ENCODE measurements at places on chromosomes 6 and 20.
A peak's percentile ranks its signal among the peaks of the same experiment; 100 is the strongest.

DNA sequence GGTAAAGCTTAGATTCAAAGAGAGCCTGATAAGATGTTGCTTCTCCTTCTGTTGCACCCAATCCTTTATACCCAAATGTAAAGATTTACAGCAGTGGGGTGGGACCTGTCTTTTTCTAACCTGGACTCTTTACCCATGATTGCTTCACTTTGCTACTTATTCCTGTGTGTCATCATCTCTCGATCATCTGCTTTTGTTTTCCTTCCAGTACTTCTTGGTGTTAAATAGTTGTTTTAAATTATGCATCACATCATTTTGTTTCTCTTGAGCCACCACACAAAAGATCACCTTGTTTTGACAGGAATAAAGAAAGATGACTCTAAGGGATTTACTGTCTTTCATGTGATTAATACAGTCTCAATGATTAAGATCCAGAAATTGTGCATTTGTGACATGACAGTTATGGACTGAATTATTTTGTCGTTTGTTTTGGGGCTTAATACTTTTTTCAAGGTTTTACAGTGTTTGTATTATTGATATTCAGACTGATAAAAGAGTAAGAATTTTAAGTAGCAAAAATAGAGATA, 123.1 kb downstream of the CDKAL1 start:
- DNase-seq = no peak

DNA sequence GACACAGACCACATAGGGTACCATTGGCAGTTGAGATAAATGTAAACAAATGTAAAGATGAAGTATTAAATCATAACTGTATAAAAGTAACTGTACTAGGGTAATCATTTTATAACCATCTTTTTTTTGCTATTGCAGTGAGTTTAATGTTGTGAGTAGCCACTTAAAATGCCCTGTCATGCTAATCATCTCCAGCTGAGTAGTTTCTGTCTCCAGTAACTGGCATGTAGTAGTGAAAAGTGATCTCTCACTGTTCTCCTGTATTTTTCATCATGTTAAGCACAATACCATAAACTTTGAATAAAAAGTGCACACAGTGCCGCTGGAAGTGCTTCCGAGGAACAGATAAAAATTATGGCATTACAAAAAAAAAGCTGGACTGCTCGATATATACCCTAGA, 45.0 kb upstream of the OPRM1 start:
- no peak for DNase-seq

DNA sequence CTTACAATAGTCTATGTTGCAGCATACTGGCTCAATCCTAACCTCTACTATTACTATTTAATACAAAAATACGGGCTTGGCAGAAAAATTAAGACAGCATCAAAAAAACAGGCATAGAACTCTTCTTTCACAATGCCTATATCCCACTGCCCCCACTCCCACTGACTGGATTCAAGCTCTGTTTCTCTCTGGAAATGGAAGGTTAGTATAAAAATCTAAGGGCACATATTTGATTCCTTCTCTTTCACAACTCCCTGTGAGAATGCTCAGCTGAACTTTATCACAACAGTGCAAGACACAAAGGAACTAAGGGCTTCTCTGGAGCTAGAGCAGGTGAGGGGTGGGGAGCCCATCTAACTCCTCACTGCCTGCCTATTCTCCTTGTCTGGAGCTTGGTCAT, 258.4 kb upstream of the FAM83B start:
- no peak for DNase-seq

DNA sequence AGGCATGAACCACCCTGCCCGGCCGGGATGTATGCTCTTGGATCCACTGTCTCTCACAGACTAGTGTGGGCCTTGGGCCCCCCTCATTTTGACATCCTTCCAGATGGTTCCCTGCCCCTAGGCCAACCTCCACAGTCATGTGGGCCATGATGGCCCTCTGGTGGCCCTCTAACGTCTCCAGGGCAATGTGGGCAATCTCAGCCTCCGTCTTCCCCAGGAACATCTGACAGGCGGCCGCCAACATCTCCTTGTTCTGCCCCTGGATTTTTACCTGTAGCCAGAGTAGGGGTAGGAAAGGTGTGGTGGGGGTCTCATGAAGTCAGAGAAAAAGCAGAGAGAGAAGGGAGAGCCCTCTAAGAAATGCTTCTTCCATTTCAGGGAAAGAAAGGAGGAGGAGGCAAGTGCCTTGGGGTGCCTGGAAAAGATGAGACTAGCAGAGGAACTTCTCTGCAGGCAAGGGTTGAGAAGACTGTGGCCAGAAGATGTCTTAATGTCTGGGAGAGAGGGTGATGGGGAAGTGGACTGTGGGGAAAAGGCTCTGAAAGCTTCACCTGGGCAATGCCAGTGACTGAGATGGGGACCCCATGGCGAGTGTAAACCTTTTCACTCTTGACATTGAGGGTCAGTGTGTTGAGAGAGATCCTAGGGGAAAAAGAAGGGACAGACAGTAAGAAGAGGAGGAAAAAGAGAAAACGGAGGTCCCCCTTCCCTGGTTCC, 1.3 kb downstream of the FLOT1 start:
- DNase-seq = no peak

GRCh38 chr6:30042476-30042875, 18.6 kb upstream of the POLR1H start:
- no peak for DNase-seq

GRCh38 chr6:39261751-39262150, 32.5 kb upstream of the KCNK5 start:
- DNase-seq = no peak

DNA sequence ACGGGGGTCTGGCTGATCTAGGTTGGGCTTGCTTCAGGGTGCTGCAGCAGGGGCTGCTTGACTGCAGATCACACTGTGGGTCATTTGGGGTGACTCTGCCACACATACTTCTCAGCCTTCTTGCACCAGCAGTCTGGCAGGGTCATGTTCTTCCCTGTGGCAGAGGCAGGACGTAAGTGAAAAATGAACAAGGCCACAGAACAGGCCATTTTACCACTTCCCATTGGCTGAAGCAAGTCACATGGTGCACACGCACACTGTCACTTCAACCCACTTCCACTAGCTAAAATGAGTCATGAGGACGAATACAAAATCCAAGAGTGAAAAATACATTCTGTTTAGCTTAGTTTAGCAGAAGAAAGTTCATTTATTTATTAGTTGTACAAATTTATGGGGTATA, 168.6 kb upstream of the GGTLC1 start:
- peak; percentile 49 for DNase-seq

- DNase-seq = peak; percentile 23
Measured at GRCh38 chr6:69985180-69985579, 118.8 kb downstream of the COL19A1 start.

DNA sequence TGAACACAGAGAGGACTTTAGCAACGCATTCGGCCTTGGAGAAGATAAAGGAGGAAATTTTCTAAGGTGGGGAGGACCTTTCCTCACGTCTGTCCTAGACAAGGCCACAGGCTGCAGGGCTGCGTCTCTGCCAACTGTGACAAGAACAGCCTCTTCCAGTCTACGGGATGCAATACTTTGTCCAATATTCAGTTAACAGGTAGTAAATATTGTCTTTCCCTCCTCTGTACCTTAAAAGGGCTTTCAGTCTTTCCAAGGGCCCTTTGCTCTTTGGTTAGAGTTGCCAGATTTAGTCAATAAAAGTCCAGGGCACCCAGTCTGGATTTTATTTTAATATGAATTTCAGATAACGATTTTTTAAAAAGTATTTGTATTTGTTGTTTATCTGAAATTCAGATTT, 78.2 kb downstream of the ELOVL4 start:
- no peak for DNase-seq

DNA sequence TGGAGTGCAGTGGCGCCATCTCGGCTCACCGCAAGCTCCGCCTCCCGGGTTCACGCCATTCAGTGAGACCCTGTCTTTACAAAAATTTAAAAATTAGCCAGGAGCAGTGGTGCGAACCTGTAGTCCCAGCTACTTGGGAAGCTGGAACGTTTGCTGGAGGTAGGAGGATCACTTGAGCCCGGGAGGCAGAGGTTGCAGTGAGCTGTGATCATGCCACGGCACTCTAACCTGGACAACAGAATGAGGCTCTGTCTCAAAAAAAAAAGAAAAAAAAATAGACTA, 5.7 kb upstream of the PARD6B start:
- no peak for DNase-seq

- no peak for DNase-seq
Measured at GRCh38 chr20:32368925-32369324, 10.8 kb downstream of the ASXL1 start.

DNA sequence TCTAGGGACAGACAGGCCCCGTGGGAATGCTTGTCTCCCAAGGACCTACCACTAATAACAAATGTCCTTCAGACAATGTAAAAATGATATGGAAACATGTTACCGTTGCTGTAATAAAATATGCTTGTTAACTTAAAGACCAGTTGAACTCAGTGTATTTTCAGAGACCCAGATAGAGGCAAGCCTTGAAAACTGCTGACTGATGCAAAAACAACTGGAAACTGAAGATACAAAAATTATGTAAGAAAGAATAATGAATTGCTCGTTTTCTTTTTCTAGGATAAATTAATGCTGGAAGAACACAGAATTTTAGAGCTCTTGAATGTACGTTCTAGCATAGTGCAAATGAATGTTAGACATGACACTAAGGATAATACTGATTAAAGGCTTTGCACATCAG, 311.5 kb upstream of the MAN1A1 start:
- no peak for DNase-seq

- DNase-seq = no peak
Measured at GRCh38 chr20:34024723-34025351, 31.1 kb downstream of the RALY start.

DNA sequence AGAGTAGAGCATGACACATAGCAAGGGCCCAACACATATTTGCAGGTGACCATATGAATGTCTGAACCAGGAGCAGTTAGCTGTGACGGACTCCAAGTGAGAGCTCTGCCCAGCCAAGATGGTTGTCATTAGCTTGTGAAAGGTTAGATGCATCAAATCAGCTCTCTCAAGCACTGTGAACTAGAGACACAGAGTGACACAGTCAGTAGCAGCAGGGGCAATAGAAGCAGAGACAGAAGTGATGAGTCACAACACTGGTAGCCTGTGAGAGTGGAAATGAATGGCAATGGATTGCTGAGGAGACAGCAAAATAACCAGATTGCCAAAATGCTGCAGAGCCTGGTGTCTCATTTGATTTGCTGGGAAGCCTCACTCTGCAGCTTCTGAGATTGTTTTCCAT, 558.9 kb downstream of the PKHD1 start:
- DNase-seq = no peak

DNA sequence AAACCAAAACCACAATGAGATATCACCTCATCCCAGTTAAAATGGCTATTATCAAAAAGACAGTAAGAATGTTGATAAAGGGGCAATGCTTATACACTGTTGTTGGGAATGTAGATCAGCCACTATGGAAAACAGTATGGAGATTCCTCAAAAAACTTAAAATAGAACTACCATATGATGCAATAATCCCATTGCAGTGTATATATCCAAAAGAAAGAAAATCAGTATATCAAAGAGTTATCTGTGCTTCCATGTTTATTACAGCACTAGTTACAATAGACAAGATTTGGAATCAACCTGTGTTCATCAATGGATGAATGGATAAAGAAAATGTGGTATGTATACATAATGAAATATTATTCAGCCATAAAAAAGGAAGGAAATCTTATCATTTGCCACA, 3.5 kb upstream of the FABP7 start:
- no peak for DNase-seq

- DNase-seq = no peak
Measured at GRCh38 chr6:78525976-78526375, 341.4 kb upstream of the IRAK1BP1 start.

GRCh38 chr6:157392927-157393668, 12.1 kb downstream of the ZDHHC14 start:
- DNase-seq = no peak

- no peak for DNase-seq
Measured at GRCh38 chr6:157025437-157025836, 248.3 kb downstream of the ARID1B start.

DNA sequence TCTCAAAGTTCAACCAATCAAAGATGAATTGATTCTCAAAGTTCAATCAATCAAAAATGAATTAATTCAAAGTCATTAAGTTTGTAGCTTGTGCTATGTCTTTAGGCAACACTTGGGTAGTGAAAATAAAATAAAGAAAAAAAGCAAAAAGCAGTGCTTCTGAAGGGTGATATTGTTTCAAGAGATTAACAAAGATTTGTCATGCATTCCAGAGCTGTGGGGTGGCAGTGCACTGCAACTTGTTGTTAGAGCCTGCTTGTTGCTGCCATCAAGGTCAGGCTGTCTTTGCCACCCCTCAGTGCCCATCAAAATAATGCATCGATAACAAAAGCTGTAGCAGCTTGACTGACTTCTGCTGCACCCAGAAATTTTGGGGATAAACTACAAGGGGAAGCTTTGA, 128.6 kb downstream of the RNF144B start:
- DNase-seq = no peak

DNA sequence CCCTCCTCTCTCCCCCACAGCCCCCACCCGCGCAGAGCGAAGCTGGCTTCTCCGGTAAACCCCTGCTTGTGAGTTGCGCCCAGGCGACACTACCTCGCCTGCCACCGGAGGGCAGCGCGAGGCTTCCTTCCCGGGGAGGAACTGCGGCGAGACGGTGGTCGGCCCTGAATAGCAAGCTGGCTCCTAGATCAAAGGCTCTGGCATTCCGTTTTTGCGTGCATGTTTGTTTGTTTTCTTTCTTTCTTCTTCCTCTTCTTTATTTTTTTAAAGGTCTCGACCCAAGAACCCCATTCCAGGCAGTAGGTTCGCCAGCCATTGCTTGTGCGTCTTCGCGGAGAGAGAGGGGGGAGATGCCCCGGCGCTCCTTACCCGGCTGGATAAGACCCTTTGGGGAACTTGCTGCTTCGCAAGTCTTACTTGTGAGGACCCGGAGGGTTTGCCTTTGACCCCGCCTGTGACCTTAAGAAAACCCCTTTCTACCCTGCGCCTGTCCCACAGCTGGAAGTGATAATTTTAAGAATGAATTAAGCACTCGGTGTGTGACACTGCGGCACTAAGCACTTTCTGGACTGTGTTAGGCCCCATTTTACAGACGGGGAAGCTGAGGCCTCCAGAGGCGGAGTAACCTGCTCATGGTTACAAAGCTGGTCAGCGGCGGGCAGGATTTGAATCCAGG, 92.7 kb upstream of the SIRPA start:
- DNase-seq = peak; percentile 16

DNA sequence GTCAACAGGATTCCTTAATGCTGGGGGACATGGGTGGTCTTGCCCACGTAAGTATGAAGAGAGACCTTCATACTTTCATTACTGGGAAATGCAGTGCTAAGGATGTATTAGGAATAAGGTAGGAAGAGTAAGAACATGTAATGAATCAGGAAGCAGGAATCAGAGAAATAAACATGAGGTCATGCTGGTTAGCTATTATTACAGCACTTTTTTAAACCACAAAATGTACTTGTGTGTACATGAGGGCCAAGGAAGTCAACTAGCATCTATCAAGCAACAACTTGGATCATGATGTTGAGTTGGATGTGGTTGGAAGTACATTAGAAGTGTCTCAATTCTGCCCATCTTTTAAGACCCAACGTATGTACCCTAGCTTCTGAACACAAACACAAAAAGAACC, 63.5 kb upstream of the E2F3 start:
- DNase-seq = no peak

Data from activated CD4-positive, alpha-beta T cell treated with anti-CD3 and anti-CD28 coated beads, Interleukin-2, amount 50 U/mL, for 16 hours (primary cell).